ENCODE measurements at places on chromosomes 11 and 22. TPM values are rescaled to one million over a fixed set of nuclear protein-coding genes. Genes with fewer than 3 reads are reported as not detected.

DNA sequence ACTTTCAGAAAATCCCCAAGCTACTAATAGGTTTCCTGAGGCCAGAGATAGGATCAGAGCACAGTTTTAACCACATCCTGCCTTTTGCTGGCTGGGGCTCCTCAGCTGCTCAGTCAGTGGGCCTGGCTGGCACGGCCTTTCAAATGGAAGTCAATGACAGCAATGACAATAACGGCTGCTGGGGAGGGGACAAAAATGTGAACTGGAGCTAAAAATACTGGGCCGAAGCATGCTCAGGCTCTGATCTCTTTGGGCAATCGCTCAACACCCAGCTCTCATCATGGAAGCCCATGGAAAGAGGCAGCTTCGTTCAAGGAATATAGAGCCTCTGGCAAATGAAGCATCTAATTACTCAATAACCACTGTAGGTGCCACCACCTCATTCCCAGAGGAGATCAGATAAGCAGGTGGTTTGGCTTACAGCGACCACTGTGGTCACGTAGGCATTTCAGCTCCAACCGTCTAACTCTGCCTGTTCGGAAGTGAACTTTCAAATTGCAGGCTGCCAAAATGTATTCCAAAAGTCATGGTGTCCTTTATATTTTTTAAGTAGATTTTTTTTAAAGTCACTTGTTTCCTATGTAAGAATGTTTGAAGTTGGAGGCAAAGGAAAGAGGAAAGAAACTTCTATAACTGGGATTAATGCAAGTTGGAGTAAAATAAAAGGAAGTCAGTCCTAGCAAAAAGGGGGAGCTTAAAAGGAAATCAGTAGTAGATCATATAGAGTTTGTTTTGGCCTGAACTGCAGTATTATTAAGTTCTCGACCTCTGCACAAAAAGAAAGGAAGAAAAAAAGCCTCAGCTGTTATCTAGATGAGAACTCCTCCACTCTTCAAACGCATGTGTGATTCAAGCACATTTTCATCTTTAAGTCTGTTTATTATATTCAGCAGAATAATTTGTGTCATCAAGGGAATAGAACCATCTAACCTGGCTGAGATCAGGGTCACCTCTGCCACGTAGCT, 14.1 kb downstream of the WT1 start:
- DNase-seq = no peak

- no peak for DNase-seq
These were observed 2.3 kb downstream of the C1QTNF6 start for GRCh38 chr22:37185646-37186227.

DNA sequence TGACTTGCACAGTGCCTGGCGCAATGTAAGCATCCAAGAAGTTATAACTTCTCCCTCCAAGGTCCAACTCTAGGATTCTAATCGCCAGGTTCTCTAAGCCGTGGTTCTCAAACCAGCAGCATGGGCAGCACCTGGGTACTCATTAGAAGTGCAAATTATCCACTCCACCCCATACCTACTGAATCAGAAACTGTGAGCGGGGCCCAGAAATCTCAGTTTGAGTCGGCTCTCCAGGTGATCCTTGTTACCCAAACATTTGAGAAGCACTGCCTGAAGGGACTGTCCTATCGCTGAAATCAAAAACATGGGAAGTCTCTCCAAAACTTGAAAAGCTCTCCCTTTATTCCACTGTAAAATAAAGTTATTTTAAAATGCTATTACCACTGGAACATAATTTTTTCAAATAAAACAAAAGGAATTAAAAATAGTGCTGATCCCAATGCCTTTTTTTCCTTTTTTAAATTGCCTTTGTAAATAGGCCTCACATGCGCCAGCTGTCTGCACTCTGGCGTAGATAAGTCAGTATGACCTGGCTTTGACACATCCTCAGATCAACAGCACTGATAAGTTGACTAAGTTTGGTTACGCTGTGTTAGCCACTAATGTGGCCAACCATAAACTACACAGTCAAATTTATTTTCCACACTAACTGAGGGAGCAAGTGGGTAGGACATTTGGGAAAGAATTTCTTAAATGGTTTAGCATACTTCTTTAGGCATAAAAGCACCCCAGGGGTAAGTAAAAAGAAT, 8.4 kb upstream of the CTR9 start:
- DNase-seq = no peak

DNA sequence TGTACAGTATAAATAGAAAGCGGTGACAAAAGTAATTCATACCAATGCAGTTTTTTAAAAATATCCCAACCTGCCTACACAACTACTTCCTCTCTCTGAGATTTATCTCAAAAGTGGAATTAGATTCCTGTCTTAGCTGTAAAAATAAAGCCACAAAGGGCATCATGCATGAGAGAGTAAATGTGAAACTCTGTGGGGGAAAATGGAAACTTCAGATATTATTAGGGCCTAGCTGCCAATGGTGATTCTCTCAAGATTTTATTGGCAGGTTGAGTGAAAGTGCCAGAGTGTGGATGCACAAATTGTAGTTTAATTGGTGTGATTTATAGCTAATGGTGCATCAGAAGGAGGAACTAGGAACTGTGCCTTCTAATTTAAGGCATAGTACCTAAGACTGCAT, 356.9 kb upstream of the CCDC90B start:
- no peak for DNase-seq

CCDC87 gene
- total RNA-seq = 0.37 TPM
